ENCODE measurements at places on chromosomes 13 and 19.
A peak's percentile ranks its signal among the peaks of the same experiment; 100 is the strongest.

DNA sequence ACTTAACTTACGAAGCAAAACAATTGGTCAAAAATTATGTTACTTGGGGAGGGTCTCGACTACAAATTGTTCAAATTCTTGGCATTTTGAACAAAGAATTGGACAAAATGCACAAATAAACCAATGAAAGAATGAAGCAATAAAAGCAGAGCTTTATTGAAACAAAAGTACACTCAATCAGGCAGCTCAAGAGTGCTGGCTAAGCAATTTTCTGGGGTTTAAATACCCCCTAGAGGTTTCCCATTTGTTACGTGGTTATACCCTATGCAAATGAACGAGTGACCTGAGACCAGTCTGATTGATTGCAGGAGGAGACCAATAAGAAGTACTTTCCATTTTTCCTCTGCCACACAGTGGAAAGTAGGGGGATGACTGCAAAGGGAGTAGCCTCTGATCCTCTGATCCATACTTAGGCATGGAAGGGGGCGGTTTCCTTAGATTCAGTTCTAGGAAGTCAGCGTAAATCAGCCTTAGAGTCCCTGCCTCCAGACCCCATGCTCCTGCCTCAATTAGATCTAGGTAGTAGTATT, 228.6 kb downstream of the EFNB2 start:
- DNase-seq = no peak

DNA sequence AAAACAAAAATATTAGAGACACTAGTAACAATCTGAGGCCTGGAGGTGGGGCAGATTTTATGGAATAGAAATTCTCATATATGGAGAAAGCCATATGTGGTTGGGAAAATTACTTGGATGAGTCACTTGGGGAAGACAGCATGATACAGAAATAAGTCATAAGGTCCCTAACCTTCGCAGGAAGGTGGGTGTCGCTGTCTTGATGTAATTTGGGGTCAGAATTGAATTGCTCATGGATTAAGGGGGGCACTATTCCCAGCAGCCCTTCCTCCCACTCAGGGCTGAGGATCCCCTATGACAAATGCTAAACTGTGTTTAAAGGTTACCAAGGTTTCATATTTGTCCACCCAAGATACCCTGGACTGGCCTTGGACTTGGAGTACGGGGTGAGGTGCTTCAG, 5.0 kb downstream of the RDH8 start:
- DNase-seq = no peak

DNA sequence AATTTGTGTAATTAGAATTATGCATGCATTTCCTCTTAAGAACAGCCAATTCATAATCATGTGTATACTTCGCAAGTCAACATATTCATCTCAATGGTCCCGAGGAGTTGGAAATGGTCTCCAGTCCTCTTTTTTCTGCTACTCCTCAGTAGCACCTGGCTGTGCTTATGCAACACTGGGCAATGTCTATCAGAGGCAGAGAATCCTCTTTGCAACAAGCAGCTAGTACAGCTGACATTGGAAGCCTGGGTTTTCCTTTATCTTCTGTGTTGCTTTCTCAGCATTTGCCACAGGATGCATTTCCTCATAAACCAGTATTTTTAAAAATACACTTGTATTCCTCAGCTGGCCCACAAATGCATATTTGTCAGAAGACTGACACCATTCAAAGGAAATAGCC, 405.3 kb upstream of the GPC6 start:
- DNase-seq = no peak

- DNase-seq = no peak
These were observed 8.3 kb upstream of the NANOS3 start for GRCh38 chr19:13868663-13869062.

DNA sequence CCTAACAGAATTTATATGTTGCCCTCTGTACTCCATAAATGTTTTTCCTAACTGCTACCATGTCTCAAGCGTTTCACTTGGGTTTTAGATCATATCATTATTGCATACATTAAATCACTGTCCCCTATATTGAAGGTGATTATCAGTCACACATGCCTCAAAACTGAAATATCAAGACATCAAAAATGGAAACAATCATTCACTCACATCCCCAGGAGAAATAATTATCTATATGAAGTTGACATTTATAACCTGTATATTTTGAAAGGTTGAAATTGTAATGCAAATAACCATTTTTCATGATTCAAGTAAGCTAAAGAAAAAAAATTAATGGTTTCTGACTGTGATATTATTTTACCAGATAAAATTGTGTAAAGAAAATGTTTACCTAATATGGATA, 1695.0 kb downstream of the SLITRK1 start:
- no peak for DNase-seq

- DNase-seq = peak; percentile 82
These were observed 79.5 kb upstream of the ZNF835 start for GRCh38 chr19:56751078-56751489.

DNA sequence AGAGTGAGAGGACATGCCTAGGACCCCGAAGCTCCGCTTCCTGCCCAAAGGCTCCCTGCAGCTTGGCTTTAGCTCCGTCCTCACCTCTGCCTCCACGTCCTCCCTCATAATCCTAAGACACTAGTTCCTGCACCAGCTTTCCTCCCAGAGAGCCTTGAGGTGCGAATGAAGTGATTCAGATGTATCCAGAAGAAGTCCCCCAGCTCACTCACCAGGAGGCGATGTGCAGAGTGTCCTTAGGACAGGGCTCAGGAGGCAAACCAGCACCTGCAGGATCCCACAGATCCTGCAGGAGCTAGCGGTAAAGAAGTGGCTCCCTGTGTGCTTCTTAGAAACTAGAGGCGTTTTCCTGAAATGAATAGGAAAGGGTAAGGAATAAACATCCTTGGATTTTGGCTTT, 109.7 kb downstream of the HSPH1 start:
- DNase-seq = no peak

GRCh38 chr13:100853434-100853833, 178.8 kb upstream of the TMTC4 start:
- no peak for DNase-seq

DNA sequence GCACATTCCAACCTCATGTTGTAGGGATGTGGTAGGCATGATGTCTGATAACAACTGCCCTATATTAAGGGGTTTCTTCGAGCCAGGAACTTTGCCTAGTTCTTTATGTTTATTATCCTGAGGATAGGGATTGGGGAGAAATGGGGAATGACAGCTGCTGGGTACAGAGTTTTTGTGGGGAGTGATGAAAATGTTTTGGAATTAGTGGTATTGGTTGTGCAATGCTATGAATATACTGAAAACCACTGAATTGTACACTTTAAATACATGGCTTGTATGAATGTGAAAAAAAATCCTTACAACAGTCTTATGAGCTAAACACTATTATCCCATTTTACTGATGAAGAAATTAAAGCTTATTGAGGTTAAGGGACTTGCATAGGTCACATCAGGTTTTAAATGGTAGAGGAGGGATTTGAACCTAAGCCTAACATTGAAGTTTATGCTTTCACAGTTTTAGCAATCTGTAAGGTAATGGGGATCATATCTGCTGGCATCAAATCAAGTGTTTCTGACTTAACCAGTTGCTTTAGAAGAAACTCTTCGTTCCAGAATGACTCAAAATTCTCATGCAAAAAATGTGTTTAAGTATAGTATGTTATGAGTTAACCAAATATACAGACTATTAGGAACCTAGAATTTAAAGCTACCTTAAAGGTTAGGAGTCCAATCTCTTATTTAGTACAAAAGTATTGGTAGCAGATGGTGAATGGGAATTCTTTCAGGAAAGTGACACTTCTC, 61.4 kb downstream of the ERCC5 start:
- DNase-seq = no peak

DNA sequence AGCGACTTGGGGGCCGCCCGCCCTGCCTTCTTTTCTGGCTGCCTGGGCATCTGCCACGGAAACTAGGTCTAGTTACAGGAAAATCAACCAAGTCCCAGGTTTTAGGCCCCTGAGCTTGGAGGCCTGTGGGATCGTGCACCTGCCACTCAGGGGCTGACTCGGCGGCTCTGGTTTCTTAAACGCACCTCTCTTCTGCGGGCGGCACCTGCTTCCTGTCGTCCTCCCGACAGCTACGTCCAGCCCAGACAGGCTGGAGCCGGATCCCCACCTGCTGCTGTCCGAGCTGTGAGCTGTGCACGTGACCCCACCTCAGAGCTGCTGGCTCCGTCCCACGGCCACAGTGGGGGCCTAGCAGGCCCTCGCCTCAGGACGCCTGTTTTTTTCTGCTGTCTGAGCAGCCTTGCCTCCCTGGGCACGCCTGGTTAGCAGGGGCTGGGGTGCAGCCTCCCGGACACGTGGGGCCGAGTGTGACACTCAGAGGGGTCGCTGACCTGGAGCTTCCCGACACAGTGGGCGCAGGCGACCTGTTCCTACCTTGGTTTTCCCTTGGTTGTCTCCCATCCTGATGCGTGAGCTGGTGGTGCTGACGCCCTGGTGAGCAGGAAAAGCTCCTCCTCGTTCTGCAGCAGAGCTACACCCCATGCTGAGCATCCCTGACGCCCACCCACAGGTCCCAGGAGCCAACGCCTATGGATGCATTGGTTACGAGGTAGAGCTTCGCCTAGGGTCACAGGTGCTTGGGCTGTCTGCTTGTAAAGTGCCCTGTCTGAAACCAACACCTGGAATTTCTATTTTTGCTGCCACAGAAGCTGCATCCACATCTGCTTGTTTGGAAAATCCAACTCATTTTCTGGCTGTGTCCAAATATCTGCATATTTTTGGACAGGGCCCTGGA, 17.5 kb downstream of the TMEM255B start:
- no peak for DNase-seq

DNA sequence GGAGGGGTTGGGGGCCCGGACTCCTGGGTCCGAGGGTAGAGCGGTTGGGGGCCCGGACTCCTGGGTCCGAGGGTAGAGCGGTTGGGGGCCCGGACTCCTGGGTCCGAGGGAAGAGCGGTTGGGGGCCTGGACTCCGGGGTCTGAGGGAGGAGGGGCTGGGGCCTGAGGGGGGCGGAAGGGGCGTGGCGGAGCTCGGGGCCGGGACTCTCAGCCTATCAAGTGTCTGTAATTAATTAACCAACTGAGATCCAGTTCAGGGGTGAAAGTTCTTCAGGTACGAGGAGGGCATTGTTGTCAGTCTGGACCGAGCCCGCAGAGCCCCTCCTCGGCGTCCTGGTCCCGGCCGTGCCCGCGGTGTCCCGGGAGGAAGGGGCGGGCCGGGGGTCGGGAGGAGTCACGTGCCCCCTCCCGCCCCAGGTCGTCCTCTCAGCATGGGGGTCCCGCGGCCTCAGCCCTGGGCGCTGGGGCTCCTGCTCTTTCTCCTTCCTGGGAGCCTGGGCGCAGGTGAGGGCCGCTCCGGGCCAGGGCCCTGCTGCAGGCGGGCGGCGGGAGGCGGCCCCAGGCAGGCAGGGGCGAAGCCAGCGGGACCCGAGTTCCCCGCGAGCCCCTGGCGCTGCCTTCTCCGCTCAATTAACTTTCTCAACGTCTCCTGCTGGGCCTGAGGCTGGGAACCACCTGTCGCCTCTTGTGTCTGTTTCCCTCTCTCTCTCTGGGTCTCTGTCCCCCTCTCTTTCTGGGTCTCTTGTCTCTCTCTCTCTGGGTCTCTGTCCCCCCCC, 697 bp downstream of the FCGRT start:
- no peak for DNase-seq

- no peak for DNase-seq
These were observed 737.5 kb upstream of the SLITRK5 start for GRCh38 chr13:86933676-86934075.

DNA sequence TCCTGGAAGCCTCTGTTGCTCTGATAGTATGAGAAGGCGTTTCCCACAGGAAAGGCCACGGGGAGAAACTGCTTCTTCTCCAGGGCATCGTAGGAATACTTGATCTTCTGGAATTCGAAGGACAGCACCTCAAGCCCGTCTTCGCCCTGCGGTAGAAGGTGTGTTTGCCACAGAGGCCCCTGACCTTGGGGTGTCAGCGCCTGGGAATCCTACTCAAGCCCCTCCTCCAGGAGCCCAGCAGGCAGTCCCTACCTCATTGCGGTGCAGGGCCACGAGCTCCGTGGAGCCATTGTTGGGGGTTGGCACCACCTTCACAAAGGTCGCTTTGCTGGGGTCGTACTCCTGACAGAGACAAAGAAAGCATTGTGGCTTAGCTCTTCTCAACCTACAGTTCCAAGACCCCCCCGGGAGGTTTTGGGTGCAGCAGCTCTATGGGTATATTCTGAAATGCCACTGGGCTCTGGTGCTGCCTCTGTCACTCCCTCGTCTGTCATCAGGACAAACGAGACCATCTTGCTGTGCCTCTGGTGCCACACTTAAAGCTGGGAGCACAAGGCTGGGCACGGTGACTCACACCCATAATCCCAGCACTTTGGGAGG, 3.7 kb downstream of the ATP13A1 start:
- no peak for DNase-seq

DNA sequence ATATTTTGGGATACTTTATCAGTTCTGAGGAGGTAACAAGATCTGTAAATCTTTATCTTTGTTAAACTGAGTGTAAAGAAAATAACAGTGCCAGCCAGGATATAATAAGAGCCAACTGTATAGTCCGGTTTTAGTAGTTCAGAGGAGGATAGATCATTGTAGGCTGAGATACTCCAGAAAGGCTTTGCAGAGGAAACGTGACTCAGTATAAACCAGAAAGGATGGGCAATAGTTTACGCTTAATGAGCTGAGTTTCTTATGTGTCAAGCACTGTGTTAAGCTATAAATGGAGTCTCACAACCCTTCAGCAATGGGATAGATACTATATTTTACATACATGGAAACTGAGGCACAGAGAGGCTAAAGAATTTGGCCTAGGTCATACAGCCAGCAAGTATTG, 3.8 kb downstream of the RFXAP start:
- no peak for DNase-seq

DNA sequence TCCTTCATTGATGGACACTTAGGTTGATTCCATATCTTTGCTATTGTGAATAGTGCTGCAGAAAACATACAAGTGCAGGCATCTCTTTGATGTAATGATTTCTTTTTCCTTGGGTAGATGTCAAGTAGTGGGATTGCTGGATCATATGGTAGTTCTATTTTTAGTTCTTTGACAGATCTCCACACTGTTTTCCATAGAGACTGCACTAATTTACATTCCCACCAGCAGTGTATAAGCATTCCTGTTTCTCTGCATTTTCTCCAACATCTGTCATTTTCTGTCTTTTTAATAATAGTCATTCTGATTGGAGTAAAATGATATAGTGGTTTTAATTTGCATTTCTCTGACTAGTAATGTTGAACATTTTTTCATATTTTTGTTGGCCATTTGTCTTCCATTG, 116.7 kb downstream of the LMO7 start:
- no peak for DNase-seq

GRCh38 chr13:41900918-41901317, 60.0 kb downstream of the VWA8 start:
- DNase-seq = no peak

DNA sequence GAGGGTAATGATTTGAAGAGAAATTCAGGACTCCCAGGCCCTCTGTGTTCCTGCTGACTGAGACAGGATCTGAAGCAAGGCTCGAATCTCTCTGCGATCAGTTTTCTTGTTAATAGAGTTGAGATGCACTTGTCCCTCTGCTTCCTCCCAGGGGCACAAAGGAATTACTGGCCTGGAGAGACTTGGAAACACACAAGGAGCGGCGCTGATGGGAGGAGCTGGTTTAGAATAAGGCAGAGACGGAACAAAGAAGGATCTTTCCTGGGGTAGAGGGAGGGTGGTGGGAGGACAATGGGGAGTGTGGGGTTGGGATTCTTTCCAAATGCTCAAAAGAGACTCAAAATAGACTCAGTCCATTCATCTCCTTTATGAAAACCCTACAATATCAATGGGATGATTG, 719.1 kb downstream of the UQCRFS1 start:
- peak; percentile 2 for DNase-seq

Data from midbrain (tissue), 1 donor.